Osteocyte (in vitro differentiated cells): ENCODE measurements at places on chromosomes 6 and 20. TPM values are rescaled to one million over a fixed set of nuclear protein-coding genes. Genes with fewer than 3 reads are reported as not detected.

TRIM15 gene
- total RNA-seq = not detected in 2 replicates

BFSP1 gene
- total RNA-seq = 12.6 and 13.8 TPM in 2 replicates

GLP1R gene
- total RNA-seq = not detected in 2 replicates

TUBE1 gene
- 27.2 and 27.6 TPM in 2 replicates for total RNA-seq

NUP153 gene
- total RNA-seq = 32.6 and 34.6 TPM in 2 replicates

NRSN1 gene
- total RNA-seq = not detected in 2 replicates

PRKN gene
- 12.7 and 13.4 TPM in 2 replicates for total RNA-seq

C20orf202 gene
- total RNA-seq = not detected in 2 replicates

ESR1 gene
- total RNA-seq = not detected in 2 replicates

WTAP gene
- 82.3 and 83.7 TPM in 2 replicates for total RNA-seq

CAGE1 gene
- 0.19 TPM in 1 of 2 replicates, not detected in the other for total RNA-seq

ZNF334 gene
- total RNA-seq = 3.7 and 4.7 TPM in 2 replicates

BTN1A1 gene
- not detected in 2 replicates for total RNA-seq

PNPLA1 gene
- total RNA-seq = not detected in 2 replicates

MEP1A gene
- total RNA-seq = not detected in 2 replicates

TRIM40 gene
- not detected in 2 replicates for total RNA-seq

PAX1 gene
- total RNA-seq = not detected in 2 replicates

TRIM31 gene
- total RNA-seq = not detected in 2 replicates

HLA-DQA1 gene
- total RNA-seq = not detected in 2 replicates

WFDC10B gene
- not detected in 2 replicates for total RNA-seq

SCGN gene
- not detected in 2 replicates for total RNA-seq

TRIM26 gene
- total RNA-seq = 39.8 and 41.8 TPM in 2 replicates

CPXM1 gene
- total RNA-seq = 84.0 and 85.8 TPM in 2 replicates

CGAS gene
- 0.37 and 0.59 TPM in 2 replicates for total RNA-seq

CFAP206 gene
- 0.30 and 0.44 TPM in 2 replicates for total RNA-seq

HEY2 gene
- 22.7 and 25.8 TPM in 2 replicates for total RNA-seq

TMEM200A gene
- total RNA-seq = 11.2 and 11.5 TPM in 2 replicates

CTAGE9 gene
- not detected in 2 replicates for total RNA-seq

FITM2 gene
- total RNA-seq = 8.9 and 10.0 TPM in 2 replicates

CLVS2 gene
- total RNA-seq = not detected in 2 replicates

RHAG gene
- total RNA-seq = not detected in 2 replicates

ZNF311 gene
- total RNA-seq = 1.5 and 1.7 TPM in 2 replicates

PRRT1 gene
- total RNA-seq = 1.2 and 2.1 TPM in 2 replicates

OR12D3 gene
- total RNA-seq = not detected in 2 replicates

DOK5 gene
- total RNA-seq = 6.6 and 7.4 TPM in 2 replicates

PPIL6 gene
- total RNA-seq = 1.9 and 2.2 TPM in 2 replicates

PRR18 gene
- not detected in 2 replicates for total RNA-seq

SMPDL3A gene
- total RNA-seq = 12.8 and 14.6 TPM in 2 replicates

LRRN4 gene
- total RNA-seq = not detected in 2 replicates

CLIC5 gene
- not detected in 2 replicates for total RNA-seq

TEAD3 gene
- total RNA-seq = 43.1 and 44.8 TPM in 2 replicates

KCTD20 gene
- 76.3 and 82.5 TPM in 2 replicates for total RNA-seq

HDGFL1 gene
- not detected in 2 replicates for total RNA-seq

IDH3B gene
- total RNA-seq = 78.1 and 86.6 TPM in 2 replicates

PGC gene
- not detected in 2 replicates for total RNA-seq

RSPH9 gene
- 0.16 and 0.26 TPM in 2 replicates for total RNA-seq

ARID1B gene
- total RNA-seq = 78.1 and 82.7 TPM in 2 replicates

CST1 gene
- not detected in 2 replicates for total RNA-seq

SLC25A27 gene
- 7.6 and 8.2 TPM in 2 replicates for total RNA-seq

KIAA1755 gene
- total RNA-seq = 50.2 and 60.6 TPM in 2 replicates

DUSP22 gene
- total RNA-seq = 27.4 and 29.7 TPM in 2 replicates

RPL10A gene
- 1,177 and 1,245 TPM in 2 replicates for total RNA-seq

NKX2-2 gene
- total RNA-seq = not detected in 2 replicates

EEF1A1 gene
- total RNA-seq = 10,441 and 10,582 TPM in 2 replicates

FAM83C gene
- total RNA-seq = not detected in 2 replicates
